ENCODE measurements at places on chromosomes 11 and 22.
A peak's percentile ranks its signal among the peaks of the same experiment; 100 is the strongest.

DNA sequence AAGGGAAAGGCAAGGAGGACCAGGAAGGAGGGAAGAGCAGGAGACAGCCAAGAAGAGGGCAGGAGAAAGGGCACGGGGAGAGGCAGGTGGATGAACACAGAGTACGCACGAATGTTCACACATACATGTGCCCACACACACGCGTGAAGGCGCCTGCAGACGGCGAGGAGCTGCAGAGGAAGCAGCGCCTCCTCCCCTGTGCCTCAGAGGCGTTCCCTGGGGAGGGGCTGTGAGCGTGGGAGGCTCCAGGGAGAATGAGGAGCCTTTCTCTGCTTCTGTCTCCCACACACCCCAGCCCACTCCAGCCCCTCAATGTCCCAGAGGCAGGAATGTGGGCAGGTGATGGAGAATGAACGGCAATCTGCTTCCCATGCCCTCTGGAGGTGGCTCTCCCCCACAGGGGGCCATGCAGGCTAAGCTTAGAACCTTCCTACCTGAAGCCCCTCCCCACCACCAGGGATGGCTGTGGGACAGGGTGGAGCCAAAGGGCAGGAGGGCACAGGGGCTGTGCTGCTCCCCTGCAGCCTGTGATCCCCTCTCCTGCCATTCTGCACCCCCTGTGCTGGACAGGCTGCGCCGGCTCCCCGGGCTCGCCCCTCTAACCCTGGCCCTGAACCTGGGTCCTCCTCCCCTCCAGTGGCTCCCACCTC, 25.3 kb downstream of the PPM1F start:
- H3K36me3 ChIP-seq: no peaks in the 10 kb centered on the region
- no peak overlapping the region for H3K4me3 ChIP-seq
- H3K27me3 ChIP-seq: no peaks in the 10 kb centered on the region

GRCh38 chr22:37609240-37610152, 862 bp downstream of the GGA1 start:
- peaks cover 7% of the 10 kb centered on the region for H3K4me1 ChIP-seq
- H3K36me3 ChIP-seq: no peaks in the 10 kb centered on the region
- no peaks in the 10 kb centered on the region for H3K27me3 ChIP-seq
- H3K4me3 ChIP-seq: peak overlapping the region; percentile 89
- peak overlapping the region; percentile 97 for H3K27ac ChIP-seq

DNA sequence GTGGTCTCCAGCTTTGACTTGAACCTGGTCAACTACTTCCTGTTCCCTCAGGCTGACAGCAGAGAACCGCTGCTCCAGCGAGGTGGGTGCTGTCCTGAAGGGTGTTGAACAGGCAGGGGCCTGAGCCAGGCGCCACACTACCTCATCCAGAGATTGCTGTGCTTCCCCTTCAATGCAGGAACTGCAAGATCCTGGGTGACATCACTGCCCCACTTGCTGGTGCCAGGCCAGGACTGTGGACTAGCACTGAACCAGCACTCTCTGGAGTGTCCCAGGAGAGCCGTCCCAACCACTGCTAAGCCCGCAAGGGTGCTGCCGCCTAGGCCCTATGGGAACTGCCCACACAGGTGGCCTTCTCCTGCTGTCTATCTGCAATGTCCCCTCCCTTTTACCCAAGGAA, 51.7 kb downstream of the GAB4 start:
- no peak overlapping the region for H3K27ac ChIP-seq
- no peaks in the 10 kb centered on the region for H3K4me1 ChIP-seq
- H3K4me3 ChIP-seq: no peak overlapping the region

- no peaks in the 10 kb centered on the region for H3K36me3 ChIP-seq
- no peak overlapping the region for H3K27ac ChIP-seq
- DNase-seq: no peak
- H3K4me1 ChIP-seq: no peaks in the 10 kb centered on the region
Measured at GRCh38 chr11:86097980-86098379, 29.1 kb upstream of the PICALM start.

- no peak for DNase-seq
- H3K27me3 ChIP-seq: no peaks in the 10 kb centered on the region
- no peaks in the 10 kb centered on the region for H3K4me1 ChIP-seq
- no peak overlapping the region for H3K4me3 ChIP-seq
- no peak overlapping the region for H3K27ac ChIP-seq
Measured at GRCh38 chr11:117278347-117278746, 12.8 kb upstream of the BACE1-AS start.

DNA sequence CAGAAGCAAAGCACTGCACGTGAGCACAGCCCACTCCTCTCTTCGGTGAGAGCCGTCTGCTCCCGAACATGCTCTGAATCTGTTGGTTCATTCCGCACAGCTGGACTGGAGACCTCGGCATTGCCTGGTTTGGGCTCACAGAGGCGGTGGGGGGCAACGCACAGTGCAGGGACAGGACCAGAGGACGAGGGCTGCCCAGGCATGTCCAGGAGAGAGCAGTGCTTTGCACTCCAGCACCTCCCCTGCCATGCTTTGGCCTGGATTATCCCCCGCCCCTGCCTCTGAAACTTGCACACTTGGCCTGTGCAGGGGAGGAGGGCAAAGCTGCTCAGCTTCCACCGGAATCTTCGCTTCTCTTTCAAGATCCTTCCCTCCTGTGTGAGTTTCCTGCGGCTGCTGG, 536.5 kb downstream of the BRD1 start:
- H3K27me3 ChIP-seq: no peaks in the 10 kb centered on the region
- no peak overlapping the region for H3K4me3 ChIP-seq
- no peak overlapping the region for H3K27ac ChIP-seq
- no peak for DNase-seq
- H3K4me1 ChIP-seq: no peaks in the 10 kb centered on the region

GRCh38 chr11:110645253-110645652, 67.0 kb downstream of the ARHGAP20 start:
- no peak overlapping the region for H3K27ac ChIP-seq
- no peak overlapping the region for H3K4me3 ChIP-seq
- H3K36me3 ChIP-seq: no peaks in the 10 kb centered on the region
- H3K4me1 ChIP-seq: no peaks in the 10 kb centered on the region

- H3K27me3 ChIP-seq: no peaks in the 10 kb centered on the region
- H3K4me1 ChIP-seq: no peaks in the 10 kb centered on the region
- DNase-seq: no peak
- no peak overlapping the region for H3K4me3 ChIP-seq
- H3K27ac ChIP-seq: no peak overlapping the region
Measured at GRCh38 chr11:92678008-92678611, 291.3 kb upstream of the MTNR1B start.

GRCh38 chr22:46547883-46548244, 10.4 kb upstream of the CELSR1 start:
- H3K4me1 ChIP-seq: no peaks in the 10 kb centered on the region
- peak; percentile 51 for DNase-seq
- H3K36me3 ChIP-seq: no peaks in the 10 kb centered on the region
- no peaks in the 10 kb centered on the region for H3K27me3 ChIP-seq
- peak overlapping the region; percentile 24 for H3K27ac ChIP-seq

- no peak overlapping the region for H3K4me3 ChIP-seq
- no peaks in the 10 kb centered on the region for H3K36me3 ChIP-seq
- H3K27ac ChIP-seq: no peak overlapping the region
- no peaks in the 10 kb centered on the region for H3K27me3 ChIP-seq
- peaks cover under 1% of the 10 kb centered on the region for H3K4me1 ChIP-seq
Measured at GRCh38 chr11:123065621-123066020, 3.7 kb upstream of the HSPA8 start.

GRCh38 chr11:73404048-73404447, 27.8 kb downstream of the RELT start:
- no peak for DNase-seq
- no peak overlapping the region for H3K4me3 ChIP-seq
- no peak overlapping the region for H3K27ac ChIP-seq
- no peaks in the 10 kb centered on the region for H3K36me3 ChIP-seq
- no peaks in the 10 kb centered on the region for H3K4me1 ChIP-seq

GRCh38 chr22:36493690-36494110, 12.3 kb upstream of the TXN2 start:
- H3K36me3 ChIP-seq: no peaks in the 10 kb centered on the region
- DNase-seq: no peak
- no peaks in the 10 kb centered on the region for H3K27me3 ChIP-seq

DNA sequence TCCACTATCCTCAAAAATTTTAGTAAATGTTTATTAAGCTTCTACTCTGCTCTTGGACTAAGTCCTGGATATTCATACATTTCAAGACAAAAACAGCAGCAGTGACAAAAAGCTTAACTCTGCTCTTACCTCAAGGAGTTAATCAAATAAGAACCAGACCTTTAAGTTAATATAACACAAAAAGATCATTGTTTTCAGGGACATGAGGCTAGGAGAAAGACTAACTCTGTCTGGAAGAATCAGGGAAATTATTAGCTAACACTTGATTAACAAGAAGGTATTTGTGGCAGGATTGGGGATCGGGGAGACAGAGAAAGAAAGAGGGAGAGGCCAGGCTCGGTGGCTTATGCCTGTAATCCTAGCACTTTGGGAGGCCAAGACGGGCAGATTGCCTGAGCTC, 74.4 kb downstream of the PPP2R1B start:
- DNase-seq: no peak
- H3K27ac ChIP-seq: no peak overlapping the region
- no peaks in the 10 kb centered on the region for H3K27me3 ChIP-seq
- no peaks in the 10 kb centered on the region for H3K36me3 ChIP-seq
- no peaks in the 10 kb centered on the region for H3K4me1 ChIP-seq
- no peak overlapping the region for H3K4me3 ChIP-seq

DNA sequence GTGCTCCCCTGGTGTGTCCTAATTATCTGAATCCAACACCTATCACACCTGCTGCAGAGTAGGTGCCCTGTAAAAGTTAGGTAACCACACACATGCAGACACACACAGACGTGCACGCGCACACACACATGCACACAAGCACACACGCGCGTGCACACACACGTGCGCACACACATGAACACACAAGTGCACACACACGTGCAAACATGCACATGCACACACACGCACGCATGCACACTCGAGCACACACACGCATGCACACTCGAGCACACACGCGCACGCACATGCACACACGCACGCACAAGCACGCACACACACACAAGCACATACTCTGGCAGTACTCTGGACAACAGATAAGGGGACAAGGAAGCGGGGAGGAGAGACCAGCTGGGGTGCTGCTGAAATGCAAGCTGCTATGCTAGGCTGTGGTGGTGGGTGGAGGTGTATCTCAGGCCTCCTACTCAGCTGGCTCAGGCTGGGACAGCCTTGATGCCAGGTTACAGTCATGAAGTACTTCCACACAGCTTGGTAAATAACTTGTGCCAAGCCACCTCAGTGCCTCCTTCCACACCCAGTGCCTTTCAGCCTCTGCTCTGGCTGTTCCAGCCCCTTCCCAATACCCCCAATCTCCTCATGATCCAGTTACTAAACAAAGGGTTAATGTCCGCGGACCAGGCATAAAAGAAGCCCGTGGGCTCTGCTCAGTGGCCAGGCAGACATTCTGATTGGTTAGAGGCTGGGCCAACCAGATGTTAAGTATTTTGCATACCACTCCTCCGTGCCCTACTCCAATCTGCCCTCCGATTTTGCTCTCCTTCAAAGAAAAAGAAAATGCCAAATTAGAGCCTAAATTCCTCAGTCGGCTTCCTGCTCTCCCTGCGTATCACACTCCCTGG, 374.1 kb downstream of the TENM4 start:
- no peaks in the 10 kb centered on the region for H3K36me3 ChIP-seq
- H3K4me1 ChIP-seq: no peaks in the 10 kb centered on the region
- no peaks in the 10 kb centered on the region for H3K27me3 ChIP-seq
- H3K4me3 ChIP-seq: no peak overlapping the region
- no peak overlapping the region for H3K27ac ChIP-seq

- no peak for DNase-seq
- H3K27me3 ChIP-seq: no peaks in the 10 kb centered on the region
- no peak overlapping the region for H3K4me3 ChIP-seq
- H3K4me1 ChIP-seq: no peaks in the 10 kb centered on the region
- H3K27ac ChIP-seq: no peak overlapping the region
- H3K36me3 ChIP-seq: no peaks in the 10 kb centered on the region
Measured at GRCh38 chr11:34595960-34596644, 24.8 kb upstream of the EHF start.

- H3K27ac ChIP-seq: no peak overlapping the region
- no peak for DNase-seq
- no peaks in the 10 kb centered on the region for H3K36me3 ChIP-seq
- no peaks in the 10 kb centered on the region for H3K27me3 ChIP-seq
- H3K4me3 ChIP-seq: no peak overlapping the region
- no peaks in the 10 kb centered on the region for H3K4me1 ChIP-seq
Measured at GRCh38 chr11:118953265-118953664, 2.8 kb upstream of the UPK2 start.

- no peaks in the 10 kb centered on the region for H3K4me1 ChIP-seq
- no peak for DNase-seq
- H3K36me3 ChIP-seq: no peaks in the 10 kb centered on the region
- H3K27ac ChIP-seq: no peak overlapping the region
Measured at GRCh38 chr22:17575681-17576080, 12.4 kb downstream of the SLC25A18 start.

DNA sequence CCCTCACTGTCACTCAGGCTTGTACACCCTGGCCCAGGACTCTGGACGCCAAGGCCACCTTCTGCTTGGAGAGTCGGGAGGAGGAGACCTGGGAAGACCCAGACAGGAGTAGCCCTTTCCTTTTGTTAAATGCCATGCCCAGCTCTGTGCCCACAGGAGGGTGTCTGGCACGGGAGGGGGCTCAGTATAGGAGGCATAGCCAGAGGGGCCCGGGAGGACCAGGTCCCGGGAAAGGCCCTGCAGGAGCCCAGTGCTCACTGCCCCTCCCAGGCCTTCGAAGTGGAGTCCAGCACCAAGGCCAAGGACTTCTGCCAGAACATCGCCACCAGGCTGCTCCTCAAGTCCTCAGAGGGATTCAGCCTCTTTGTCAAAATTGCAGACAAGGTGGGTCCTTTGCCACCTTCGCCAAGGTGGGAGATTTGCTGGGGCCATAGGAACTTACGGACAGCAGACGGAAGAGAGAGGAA, 79.0 kb downstream of the MYO7A start:
- no peak for DNase-seq
- H3K4me3 ChIP-seq: no peak overlapping the region
- H3K27me3 ChIP-seq: no peaks in the 10 kb centered on the region
- H3K27ac ChIP-seq: no peak overlapping the region
- H3K4me1 ChIP-seq: no peaks in the 10 kb centered on the region
- no peaks in the 10 kb centered on the region for H3K36me3 ChIP-seq

- H3K27ac ChIP-seq: no peak overlapping the region
- H3K4me3 ChIP-seq: no peak overlapping the region
- DNase-seq: no peak
- no peaks in the 10 kb centered on the region for H3K27me3 ChIP-seq
Measured at GRCh38 chr22:49390954-49391353, 436.7 kb downstream of the BRD1 start.

GRCh38 chr22:47032091-47032943, 269.9 kb downstream of the TBC1D22A start:
- DNase-seq: no peak
- no peak overlapping the region for H3K4me3 ChIP-seq
- H3K27me3 ChIP-seq: no peaks in the 10 kb centered on the region
- peaks cover 5% of the 10 kb centered on the region for H3K4me1 ChIP-seq
- H3K27ac ChIP-seq: no peak overlapping the region

DNA sequence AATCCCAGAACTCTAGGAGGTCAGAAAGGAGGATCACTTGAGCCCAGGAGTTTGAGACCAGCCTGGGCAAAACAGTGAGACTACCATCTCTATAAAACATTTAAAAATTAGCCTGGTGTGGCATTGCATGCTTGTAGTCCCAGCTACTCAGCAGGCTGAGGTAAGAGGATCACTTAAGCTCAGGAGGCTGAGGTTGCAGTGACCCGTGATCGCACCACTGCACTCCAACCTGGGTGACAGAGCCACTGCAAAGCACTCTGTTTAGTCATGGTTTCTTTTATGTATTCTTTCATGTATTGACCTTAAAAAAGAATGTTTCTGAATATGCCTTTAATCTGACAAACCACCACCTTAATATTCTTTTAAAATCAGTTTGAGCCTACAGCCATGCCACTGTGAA, 52.2 kb downstream of the BIRC2 start:
- H3K36me3 ChIP-seq: no peaks in the 10 kb centered on the region
- H3K27me3 ChIP-seq: no peaks in the 10 kb centered on the region
- no peak for DNase-seq
- H3K4me3 ChIP-seq: no peak overlapping the region

All from uterus (tissue), 4 donors.